ENCODE measurements at places on chromosomes 6 and 20.
A peak's percentile ranks its signal among the peaks of the same experiment; 100 is the strongest.

DNA sequence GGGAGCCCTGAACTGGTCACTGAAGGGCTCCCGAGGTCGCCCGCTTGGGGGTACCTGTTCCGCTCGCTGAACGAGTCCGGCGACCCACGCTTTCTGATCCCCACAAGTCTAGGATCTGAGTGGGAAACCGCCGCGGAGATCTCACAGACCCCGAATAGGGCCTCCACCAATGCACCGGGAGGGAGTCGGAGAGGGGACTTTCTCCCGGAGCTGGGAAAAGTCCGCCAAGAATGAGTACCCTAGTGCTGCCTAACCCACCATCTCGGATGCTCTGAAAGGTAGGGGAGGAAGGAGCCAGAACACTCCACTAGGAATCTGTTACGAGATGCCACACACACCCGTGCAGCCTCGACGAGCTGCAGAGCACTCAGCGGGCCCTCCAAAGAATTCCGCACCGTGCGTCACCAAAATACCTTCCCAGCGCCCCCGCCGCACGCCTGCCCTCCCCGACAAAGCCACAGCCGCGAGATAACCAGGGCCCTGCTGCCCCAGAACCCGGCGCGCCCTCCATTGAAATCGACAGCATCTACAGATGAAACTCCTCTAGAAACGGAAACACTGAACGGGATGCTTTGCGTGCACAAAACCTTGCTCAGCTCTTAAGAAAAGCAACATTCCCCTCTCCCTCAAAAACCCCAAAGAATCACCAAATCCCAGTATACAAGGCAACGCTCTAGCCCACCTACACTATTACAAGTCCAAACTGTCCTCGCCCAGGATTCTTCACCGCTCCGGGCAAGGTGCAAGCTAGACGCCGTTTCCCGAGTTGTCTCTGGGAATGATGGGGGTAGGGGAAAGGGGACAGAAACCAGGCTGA, 686 bp downstream of the COL12A1 start:
- peak; percentile 78 for DNase-seq

- no peak for DNase-seq
Measured at GRCh38 chr6:148317739-148318138, 24.9 kb upstream of the SASH1 start.

GRCh38 chr6:10759312-10759839, 11.8 kb downstream of the TMEM14B start:
- no peak for DNase-seq

DNA sequence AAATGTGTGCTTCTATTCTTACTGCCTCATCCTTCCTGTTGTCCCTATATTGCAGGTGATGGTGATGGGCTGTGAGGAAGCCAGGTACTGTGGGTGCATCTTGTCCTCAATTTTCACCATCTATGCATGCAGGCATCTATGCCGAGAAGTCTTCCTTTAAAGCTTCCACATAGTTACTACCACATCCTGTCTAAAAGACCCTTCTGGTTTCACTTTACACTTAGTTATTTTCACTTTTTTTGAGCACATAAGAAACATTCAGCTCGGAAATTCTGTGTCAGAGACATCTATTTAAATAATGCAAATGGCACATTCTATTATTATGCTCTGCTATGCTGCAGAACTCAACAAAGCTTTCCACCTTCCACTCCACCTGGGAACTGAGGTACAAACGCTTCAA, 28.2 kb upstream of the FABP7 start:
- no peak for DNase-seq

- no peak for DNase-seq
Measured at GRCh38 chr6:165627366-165627765, 35.7 kb downstream of the PDE10A start.

- DNase-seq, result no peak
Measured at GRCh38 chr6:157881342-157881741, 58.3 kb downstream of the SNX9 start.

- DNase-seq, result peak; percentile 40
Measured at GRCh38 chr6:158041370-158041769, 59.7 kb downstream of the SYNJ2 start.

DNA sequence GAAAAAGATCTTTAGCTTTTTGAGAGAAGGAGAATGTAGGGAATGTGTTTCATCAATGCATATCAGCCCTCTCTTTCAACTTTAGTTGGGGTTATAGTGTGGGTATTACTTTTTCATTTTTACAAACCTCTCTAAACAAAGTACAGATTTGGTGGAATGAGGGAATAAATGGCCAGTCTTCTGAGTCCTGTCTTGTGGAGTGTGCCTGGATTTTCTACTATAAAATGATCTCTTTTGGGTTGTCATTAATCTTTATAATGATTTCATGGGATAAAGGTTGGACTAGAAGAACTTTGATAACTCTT, 209.3 kb downstream of the RNF144B start:
- DNase-seq, result no peak

DNA sequence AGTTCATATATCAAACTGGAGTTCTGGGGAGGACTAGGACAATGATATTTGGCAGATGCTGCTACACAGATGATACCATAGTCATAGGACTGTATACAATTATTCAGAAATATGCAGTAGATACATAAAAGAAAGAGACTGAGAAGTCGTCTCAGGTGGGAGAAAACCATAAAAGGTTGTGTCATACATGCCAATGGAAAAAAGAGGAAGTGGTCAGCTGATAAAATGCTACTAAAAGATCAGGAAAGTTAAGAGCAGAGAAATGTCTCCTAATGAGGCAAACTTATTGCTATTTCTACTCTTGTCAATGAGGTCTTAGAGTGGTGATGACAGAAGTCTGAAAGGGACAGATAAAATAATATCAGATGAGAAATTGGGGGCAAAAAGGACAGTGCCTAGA, 407.6 kb downstream of the COL12A1 start:
- DNase-seq, result no peak

DNA sequence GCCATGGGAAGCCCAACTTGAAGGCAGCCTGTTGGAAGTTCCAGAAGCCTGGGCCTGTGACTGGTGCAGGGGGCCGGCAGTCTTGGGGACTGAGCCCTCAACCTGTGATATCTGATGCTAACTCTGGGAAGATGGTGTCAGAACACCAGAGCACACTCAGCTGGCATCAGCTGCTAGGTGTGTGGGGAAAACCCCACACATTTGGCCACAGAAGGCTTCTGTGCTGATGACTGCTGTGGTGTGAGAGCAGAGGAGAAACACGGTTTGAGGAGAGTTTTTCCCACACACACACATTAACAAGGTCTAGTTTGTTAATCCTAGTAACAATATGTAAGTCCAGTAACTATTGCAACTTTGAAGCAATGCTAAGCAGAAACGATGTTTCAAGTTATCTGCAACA, 78.0 kb downstream of the PSMB1 start:
- DNase-seq, result no peak

- no peak for DNase-seq
Measured at GRCh38 chr6:160412993-160413392, 64.8 kb downstream of the SLC22A3 start.

DNA sequence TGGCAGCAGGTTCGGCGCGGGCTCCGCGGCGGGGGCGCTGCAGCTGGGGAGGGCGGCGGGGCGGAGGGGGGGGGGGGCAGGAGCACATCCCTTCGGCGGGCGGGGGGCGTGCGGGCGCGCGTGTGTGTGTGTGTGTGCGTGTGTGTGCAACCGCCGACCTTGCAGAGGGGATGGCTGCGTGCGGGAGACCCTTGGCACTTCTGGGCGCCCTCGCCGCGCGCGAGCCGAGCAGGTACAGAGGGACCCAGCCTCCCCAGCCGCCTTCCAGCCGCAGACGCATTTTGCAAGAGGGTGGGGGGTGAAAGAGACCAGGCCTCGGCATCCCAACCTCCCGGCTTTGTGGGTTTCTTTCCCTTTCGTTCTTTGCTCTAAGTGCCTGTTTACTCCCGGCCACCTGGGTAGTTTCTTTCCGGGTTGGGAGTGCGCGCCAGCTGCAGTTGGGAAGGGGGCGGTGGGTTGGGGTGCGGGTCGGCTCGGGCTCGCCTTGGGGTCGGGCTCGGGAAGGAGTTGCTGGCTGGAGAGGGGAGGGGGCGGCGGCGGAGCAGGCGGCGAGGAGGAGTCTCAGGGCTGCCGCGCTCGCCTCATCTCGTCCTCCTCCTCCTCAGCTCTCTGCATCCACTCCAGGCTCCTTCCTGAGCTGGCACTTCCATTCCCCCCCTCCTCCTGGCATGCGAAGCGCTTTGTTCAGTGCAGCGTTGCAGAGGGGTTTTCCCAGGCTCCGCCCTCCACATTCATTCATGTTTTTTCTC, 620 bp downstream of the HIVEP1 start:
- DNase-seq, result peak; percentile 88

DNA sequence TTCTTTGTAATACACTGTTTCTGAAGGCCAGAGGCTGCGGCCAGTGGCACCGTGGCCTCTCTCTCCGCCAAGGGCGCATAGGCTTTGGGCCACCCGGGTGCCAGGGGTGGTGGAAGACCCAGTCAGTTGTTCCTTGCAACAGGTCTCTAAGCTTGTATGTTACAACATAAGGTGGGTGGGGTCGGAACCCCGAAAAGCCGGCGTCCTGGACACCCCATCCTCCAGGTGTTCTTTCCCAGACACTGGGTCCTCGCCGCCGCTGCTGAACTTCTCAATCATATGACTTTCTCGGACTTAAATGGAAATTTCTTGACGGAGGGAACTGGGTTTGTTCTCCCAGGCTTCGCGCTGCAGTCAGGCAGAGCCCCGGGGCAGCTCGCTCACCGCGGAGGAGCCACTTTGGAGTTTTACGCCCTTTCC, 983 bp upstream of the KCNQ5 start:
- no peak for DNase-seq

DNA sequence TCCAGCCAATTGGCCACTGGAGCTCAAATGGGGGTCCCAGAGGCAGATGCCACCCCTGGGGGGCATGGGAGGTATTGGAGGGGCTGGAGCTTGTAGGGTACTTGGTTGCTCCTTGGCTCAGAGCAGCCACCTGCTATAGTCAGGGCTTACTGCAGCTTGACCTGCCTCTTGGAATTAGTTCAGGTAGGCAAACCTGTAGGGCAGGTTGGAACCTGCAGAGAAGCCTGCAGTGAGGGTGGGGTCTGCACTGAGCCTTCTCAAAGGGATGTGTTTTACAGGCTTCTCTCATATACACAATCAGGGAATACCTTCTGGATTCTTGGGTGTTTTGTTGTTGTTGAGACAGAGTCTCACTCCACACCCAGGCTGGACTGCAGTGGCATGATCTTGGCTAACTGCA, 94.2 kb upstream of the MYL9 start:
- no peak for DNase-seq

DNA sequence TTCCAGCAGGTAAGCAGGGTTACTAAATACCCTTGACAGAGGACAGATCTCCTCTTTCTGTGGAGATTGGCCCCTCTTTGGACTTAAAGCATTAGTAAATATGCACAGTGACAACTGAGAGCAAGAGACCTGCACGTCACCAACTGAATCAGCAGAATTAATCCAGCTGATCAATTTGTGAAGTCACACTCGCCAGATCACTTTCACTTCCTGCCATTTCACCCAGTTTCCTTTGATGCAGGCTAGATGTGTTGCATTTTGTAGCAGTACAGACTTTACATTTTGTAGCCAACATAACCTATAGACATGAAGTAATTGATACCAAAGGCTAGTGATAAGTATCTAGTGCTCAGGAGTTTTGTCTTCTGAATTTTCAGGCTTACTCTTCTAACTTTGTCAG, 11.9 kb downstream of the SYNE1 start:
- no peak for DNase-seq

GRCh38 chr6:170175644-170176135, 115.2 kb downstream of the DLL1 start:
- DNase-seq, result peak; percentile 69

DNA sequence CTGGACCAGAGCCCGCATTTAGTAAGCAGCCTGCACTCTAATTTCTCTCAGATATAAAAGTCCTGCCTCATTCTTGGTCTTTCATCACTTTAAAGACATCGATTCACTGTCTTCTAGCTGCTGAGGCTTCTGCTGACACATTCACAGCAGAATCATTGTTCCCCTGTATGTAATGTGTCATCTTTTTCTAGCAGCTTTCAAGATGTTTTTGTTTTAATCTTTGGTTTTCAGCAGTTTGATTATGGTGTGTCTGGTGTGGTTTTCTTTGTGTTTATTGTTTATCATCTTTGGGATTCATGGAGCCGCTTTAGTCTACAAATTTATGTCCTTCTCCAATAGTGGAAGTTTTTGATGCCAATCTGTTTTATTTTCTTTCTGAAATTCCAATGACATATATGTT, 157.3 kb upstream of the STMND1 start:
- no peak for DNase-seq

- DNase-seq, result no peak
Measured at GRCh38 chr6:37478827-37479226, 20.9 kb downstream of the CCDC167 start.

DNA sequence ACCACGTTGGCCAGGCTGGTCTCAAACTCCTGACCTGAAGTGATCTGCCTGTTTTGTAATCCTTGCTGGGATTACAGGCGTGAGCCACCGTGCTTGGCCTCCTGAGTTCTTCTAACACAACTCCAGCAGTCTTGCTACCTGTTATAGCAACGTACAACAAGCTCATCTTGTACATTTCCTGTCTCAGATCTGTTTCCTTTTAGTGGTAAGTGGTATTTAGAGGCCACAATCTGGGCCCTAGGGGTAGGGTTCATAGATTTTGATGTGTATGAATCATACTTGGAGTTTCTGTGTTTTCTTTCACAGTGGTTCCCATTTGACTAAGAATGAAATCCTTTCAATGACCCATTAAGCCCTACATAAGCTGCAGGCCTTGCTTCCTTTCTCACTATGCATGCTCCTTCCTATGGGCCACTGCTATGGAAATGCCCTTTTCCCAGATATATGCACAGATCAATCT, 27.1 kb upstream of the SYNCRIP start:
- no peak for DNase-seq

GRCh38 chr6:21831521-21832291, 238.2 kb downstream of the SOX4 start:
- no peak for DNase-seq

DNA sequence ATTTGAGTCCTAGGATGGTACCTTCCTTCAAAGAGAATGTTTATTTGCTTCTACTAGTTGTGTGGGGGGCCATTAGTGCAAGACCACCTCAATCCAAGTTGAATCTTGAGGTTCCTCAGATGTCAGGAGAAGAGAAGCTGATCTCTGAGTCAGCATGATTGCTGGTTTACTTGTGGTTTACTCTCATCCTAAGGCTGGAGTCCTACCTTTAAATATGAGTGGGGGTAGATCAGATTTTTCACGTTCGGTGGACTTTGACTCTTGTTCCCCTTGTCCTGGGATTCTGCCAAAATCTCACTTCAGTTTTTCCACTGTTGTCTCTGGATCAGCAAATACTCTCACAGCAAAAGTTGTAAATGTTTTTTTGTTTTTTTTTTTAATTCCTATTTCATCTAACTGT, 84.6 kb upstream of the F13A1 start:
- no peak for DNase-seq

- DNase-seq, result no peak
Measured at GRCh38 chr20:49505518-49505917, 23.1 kb upstream of the KCNB1 start.

All from suprapubic skin (tissue), 4 donors.